ENCODE measurements at places on chromosomes 4 and X. TPM values are rescaled to one million over a fixed set of nuclear protein-coding genes. Genes with fewer than 3 reads are reported as not detected.

DNA sequence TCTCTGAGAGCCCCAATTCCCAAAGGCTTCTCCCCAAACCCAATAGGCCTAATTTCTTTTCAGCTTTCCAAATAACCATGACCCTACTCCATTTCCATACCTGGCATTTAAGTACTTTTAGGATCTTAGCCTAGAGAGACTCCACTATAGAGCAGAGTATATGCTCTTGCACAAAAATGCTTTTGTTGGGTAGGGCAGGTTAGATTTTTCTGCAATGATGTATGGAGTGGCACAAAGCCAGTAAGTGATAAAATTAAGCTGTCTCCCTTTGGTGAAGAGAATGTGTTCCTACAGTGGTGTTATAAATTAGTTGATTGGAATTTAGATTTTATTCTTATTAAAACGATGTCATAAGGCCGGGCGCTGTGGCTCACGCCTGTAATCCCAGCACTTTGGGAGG, 124.9 kb downstream of the INPP4B start:
- H3K27ac ChIP-seq, result no peak overlapping the region
- peaks cover 3% of the 10 kb centered on the region for H3K4me1 ChIP-seq
- H3K27me3 ChIP-seq, result no peaks in the 10 kb centered on the region

DNA sequence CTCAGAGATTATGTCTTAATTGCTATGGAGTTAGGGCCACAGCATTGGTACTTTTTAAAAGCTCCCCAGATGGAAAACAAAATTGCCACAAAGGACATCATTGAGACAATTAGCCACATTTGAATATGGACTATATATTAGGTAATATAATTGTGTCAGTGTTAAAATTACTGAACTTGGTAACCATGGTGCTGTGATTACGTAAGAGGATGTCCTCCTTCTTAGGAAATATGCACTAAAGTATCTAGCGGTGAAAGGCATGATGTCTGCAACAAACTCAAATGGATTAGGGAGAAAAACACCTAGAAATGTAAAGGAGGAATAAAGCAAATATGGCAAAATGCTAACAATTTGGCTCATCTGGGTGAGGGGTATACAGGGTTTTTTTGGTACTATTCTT, 89.9 kb upstream of the PAK3 start:
- H3K4me3 ChIP-seq, result no peak overlapping the region
- no peaks in the 10 kb centered on the region for H3K36me3 ChIP-seq
- H3K27me3 ChIP-seq, result no peaks in the 10 kb centered on the region
- no peak for DNase-seq
- H3K27ac ChIP-seq, result no peak overlapping the region
- no peaks in the 10 kb centered on the region for H3K4me1 ChIP-seq

- H3K27me3 ChIP-seq, result no peaks in the 10 kb centered on the region
- H3K27ac ChIP-seq, result no peak overlapping the region
- H3K4me1 ChIP-seq, result no peaks in the 10 kb centered on the region
Measured at GRCh38 chrX:11678158-11678557, 12.4 kb upstream of the ARHGAP6 start.

DNA sequence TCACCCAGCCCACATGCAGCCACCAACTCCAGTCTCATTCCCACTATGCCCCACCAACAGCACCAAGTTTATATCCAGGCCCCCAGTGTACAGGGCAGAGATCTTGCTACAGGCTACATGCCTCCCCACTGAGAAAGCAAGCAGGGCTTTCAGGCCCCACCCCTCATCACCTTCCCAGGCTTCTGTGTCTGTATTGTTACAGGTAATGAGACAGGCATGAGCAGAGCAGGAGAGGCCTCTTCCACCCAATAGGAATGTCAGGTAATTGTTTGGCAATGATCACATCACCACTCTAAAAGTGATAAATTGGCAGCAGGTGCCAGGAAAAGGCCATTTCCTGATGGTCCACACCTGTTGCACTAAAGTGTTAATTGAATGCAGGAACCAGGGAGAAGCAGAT, 102.5 kb downstream of the ZNF518B start:
- H3K4me3 ChIP-seq, result no peak overlapping the region
- no peaks in the 10 kb centered on the region for H3K36me3 ChIP-seq
- no peak for DNase-seq
- H3K4me1 ChIP-seq, result no peaks in the 10 kb centered on the region
- H3K27me3 ChIP-seq, result no peaks in the 10 kb centered on the region

DNA sequence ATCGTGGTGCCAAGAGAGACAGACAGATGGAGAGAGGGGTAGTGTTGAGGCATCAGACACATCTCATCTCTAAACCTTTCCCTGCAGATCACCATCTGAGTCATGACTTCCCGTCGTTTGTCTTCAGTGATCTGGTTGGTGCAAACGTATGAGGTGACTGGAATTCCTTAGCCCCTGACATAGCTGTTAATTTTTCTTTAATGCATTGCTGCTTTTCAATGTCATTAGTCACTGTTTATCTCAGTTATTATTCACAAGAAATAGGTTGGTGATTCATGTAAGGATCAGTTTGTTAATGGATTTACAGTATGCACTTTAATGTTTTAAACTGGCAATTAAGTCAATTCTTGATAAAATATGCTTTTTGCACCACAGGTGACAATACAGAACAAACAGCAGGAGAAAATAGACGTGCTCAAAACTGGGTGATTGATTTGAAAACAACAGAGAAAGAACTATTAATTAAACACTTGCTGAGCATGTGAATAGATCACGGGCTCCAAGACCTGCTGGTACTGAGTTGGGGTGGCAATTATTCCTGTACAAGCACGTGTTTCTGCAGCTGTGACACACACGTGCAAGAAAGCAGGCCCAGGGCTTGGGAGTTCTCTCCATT, 1.3 kb upstream of the TMEM154 start:
- H3K4me1 ChIP-seq, result peaks cover 18% of the 10 kb centered on the region
- H3K36me3 ChIP-seq, result no peaks in the 10 kb centered on the region
- no peak overlapping the region for H3K4me3 ChIP-seq
- H3K27me3 ChIP-seq, result no peaks in the 10 kb centered on the region
- H3K27ac ChIP-seq, result no peak overlapping the region

GRCh38 chrX:117936118-117936517, 180.5 kb downstream of the KLHL13 start:
- DNase-seq, result no peak
- H3K27ac ChIP-seq, result no peak overlapping the region
- no peak overlapping the region for H3K4me3 ChIP-seq
- no peaks in the 10 kb centered on the region for H3K27me3 ChIP-seq
- H3K36me3 ChIP-seq, result no peaks in the 10 kb centered on the region

DNA sequence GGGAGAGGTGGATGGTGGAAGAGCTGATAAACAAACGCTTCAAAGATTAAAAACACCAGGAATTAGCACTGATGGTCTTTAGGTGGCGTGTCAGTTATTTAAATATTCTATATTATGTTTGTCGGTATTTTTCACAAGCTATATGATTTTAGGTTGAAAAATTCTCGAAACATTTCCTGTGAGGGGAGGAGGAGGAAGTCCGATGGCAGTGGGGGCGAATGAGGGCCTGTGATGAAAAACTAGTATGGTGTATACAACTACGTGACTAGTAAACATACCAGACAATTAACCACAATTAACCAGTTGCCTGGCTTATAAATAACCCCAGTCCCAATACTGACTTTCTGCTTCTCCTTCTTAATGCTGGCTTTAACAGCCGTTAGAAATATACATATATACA, 595 bp upstream of the NAP1L2 start:
- H3K4me1 ChIP-seq, result no peaks in the 10 kb centered on the region
- peak; percentile 12 for DNase-seq
- no peaks in the 10 kb centered on the region for H3K27me3 ChIP-seq
- no peaks in the 10 kb centered on the region for H3K36me3 ChIP-seq
- peak overlapping the region; percentile 69 for H3K4me3 ChIP-seq

DNA sequence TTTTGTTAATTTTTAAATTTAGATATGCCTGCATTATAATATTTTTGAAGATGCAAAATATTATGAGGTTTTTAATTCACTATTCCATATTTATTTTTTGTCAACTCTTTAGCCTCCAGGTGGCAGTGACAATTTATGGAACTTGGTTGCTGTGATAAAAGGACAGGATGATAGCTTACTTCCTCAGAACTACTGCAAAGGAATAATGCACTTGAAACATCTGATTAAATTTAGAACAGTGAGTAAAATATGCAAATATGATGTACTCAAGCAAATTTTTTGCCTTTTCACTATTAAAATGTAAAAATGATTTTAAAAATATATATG, 45.1 kb downstream of the SPATA4 start:
- no peak overlapping the region for H3K27ac ChIP-seq
- H3K36me3 ChIP-seq, result no peaks in the 10 kb centered on the region
- DNase-seq, result no peak

DNA sequence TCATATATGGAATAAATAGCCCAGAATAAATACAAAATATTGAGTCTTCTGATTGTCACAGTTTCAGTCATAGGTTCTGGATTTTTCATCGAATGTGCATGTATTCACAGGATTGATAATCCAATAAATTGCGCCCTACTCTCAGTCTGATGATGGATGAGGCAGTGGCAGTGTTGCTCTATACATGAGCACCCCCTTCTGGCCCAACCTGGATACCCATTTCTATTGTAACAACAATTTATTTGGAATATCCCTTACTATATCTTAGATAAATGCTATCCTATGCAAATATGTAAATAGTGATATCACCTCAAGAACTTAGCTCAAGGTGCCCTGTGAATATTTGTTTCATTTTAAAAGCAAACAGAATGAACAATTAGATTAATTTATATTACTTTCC, 733.7 kb upstream of the PABPC4L start:
- H3K36me3 ChIP-seq, result no peaks in the 10 kb centered on the region
- no peak for DNase-seq
- no peak overlapping the region for H3K4me3 ChIP-seq
- H3K27ac ChIP-seq, result no peak overlapping the region

- no peak overlapping the region for H3K4me3 ChIP-seq
- no peak overlapping the region for H3K27ac ChIP-seq
- H3K36me3 ChIP-seq, result peaks cover 3% of the 10 kb centered on the region
- no peak for DNase-seq
- no peaks in the 10 kb centered on the region for H3K27me3 ChIP-seq
Measured at GRCh38 chr4:848803-849477, 23.0 kb upstream of the CPLX1 start.

DNA sequence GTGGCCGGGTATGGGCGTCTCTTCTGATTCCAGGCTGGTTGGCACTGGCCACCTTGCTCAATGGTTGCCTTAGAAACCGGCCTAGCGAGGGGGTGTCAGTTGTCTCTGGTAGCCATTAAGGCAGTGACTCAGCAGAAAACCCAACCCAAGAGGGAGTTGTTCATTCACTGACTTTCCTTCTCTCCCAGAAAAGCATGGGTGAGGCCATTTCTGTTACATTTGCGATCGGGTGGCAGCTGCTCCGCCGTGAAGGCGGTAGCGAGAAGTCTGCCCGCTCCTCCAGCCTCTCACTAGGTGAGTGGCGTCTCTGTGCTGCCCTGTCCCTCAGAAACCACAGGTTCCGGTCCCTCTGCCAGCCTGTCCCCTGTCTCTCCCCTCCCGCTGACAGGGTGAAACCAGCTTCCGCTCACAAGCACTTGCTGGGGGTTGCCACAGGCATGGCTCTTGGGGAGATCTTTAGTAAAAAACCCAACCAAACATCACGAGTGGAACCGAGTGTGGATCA, 17.4 kb downstream of the IRAK1 start:
- H3K27ac ChIP-seq, result peak overlapping the region; percentile 78
- peaks cover 8% of the 10 kb centered on the region for H3K4me1 ChIP-seq
- H3K27me3 ChIP-seq, result no peaks in the 10 kb centered on the region

GRCh38 chr4:173334891-173335752, 964 bp upstream of the HMGB2 start:
- peak overlapping the region; percentile 94 for H3K4me3 ChIP-seq
- no peaks in the 10 kb centered on the region for H3K27me3 ChIP-seq
- peak overlapping the region; percentile 98 for H3K27ac ChIP-seq
- peak; percentile 32 for DNase-seq
- H3K36me3 ChIP-seq, result no peaks in the 10 kb centered on the region

GRCh38 chrX:124902953-124903352, 416.7 kb upstream of the TEX13C start:
- H3K36me3 ChIP-seq, result no peaks in the 10 kb centered on the region
- H3K4me3 ChIP-seq, result no peak overlapping the region
- H3K27ac ChIP-seq, result no peak overlapping the region
- H3K4me1 ChIP-seq, result no peaks in the 10 kb centered on the region
- H3K27me3 ChIP-seq, result no peaks in the 10 kb centered on the region

DNA sequence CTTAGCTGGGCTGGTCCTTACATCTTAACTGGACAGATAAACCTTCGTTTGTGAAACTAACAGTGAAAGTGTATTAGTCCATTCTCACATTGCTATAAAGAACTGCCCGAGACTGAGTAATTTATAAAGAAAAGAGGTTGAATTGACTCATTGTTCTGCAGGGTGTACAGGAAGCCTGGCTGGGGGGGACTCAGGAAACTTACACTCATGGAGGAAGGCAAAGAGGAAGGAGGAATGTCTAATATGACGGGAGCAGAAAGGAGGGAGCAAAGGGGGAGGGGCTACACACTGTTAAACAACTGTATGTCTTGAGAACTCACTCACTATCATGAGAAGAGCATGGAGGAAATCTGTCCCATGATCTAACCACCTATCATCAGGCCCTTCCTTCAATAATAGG, 1566.5 kb upstream of the PCDH7 start:
- DNase-seq, result no peak
- no peak overlapping the region for H3K27ac ChIP-seq
- no peak overlapping the region for H3K4me3 ChIP-seq
- H3K27me3 ChIP-seq, result no peaks in the 10 kb centered on the region

DNA sequence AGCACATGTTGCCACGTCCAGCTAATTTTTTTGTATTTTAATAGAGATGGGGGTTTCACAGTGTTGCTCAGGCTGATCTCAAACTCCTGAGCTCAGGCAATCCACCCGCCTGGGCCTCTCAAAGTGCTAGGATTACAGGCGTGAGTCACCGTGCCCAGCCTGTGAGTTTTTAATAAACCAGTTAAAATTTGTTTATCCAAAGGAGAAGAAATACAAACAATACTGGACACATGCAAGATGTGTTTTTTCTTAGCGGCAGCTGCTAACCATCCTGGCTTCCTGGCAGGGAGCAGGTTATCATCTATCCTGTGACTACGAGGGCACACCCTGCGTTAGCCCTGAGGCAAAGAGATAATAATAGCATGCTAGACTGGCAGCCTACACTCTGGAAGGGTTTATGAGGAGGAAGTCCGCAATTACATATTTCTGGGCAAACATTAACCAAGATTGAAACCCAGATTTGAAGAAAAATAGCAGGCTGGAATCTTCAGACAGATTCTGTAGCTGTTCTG, 191.4 kb downstream of the SPRY1 start:
- H3K36me3 ChIP-seq, result no peaks in the 10 kb centered on the region
- no peak overlapping the region for H3K4me3 ChIP-seq
- H3K27me3 ChIP-seq, result no peaks in the 10 kb centered on the region
- no peak overlapping the region for H3K27ac ChIP-seq
- no peaks in the 10 kb centered on the region for H3K4me1 ChIP-seq
- no peak for DNase-seq

- no peak overlapping the region for H3K27ac ChIP-seq
- DNase-seq, result no peak
Measured at GRCh38 chr4:147580396-147580795, 36.8 kb upstream of the TMEM184C start.

GRCh38 chr4:72449705-72450104, 119.3 kb downstream of the ADAMTS3 start:
- H3K36me3 ChIP-seq, result no peaks in the 10 kb centered on the region
- H3K27ac ChIP-seq, result no peak overlapping the region
- H3K4me1 ChIP-seq, result no peaks in the 10 kb centered on the region
- DNase-seq, result no peak
- H3K27me3 ChIP-seq, result no peaks in the 10 kb centered on the region

EXOC1 gene
- total RNA-seq, result 24.6 TPM

LRCH2 gene
- not detected for total RNA-seq

PRKX gene
- total RNA-seq, result 45.9 TPM

RNF150 gene
- not detected for total RNA-seq

BEX2 gene
- 8.9 TPM for total RNA-seq

TMEM31 gene
- not detected for total RNA-seq

HAND2 gene
- not detected for total RNA-seq

TKTL2 gene
- not detected for total RNA-seq

LDB2 gene
- total RNA-seq, result not detected

SLC38A5 gene
- total RNA-seq, result 188 TPM

PHKA1 gene
- total RNA-seq, result 5.0 TPM

PCDH11X gene
- not detected for total RNA-seq

HPSE gene
- total RNA-seq, result 10.9 TPM

Data from CD8-positive, alpha-beta memory T cell (primary cell).